Vein endothelial cell (primary cell): ENCODE measurements at places on chromosomes 7 and 10. TPM values are rescaled to one million over a fixed set of nuclear protein-coding genes. Genes with fewer than 3 reads are reported as not detected.

Gene IDI2
- total RNA-seq: not detected in 2 replicates

Gene DRGX
- not detected in 2 replicates for total RNA-seq

Gene ARL4A
- 88.7 and 113 TPM in 2 replicates for total RNA-seq

Gene AGMO
- 10.8 and 11.8 TPM in 2 replicates for total RNA-seq

Gene TUBAL3
- total RNA-seq: 1.1 and 1.3 TPM in 2 replicates

Gene AKR1D1
- total RNA-seq: not detected in 2 replicates

Gene SDK1
- 0.19 and 0.65 TPM in 2 replicates for total RNA-seq

Gene HOXA5
- total RNA-seq: 5.9 and 13.6 TPM in 2 replicates

Gene NEURL1
- total RNA-seq: under 0.01 and 0.33 TPM in 2 replicates

Gene SPDYE6
- 0.33 TPM in 1 of 2 replicates, not detected in the other for total RNA-seq

Gene COL28A1
- total RNA-seq: not detected in 2 replicates

Gene TMEM176B
- total RNA-seq: not detected in 2 replicates

Gene PRKCQ
- under 0.01 TPM in 1 of 2 replicates, not detected in the other for total RNA-seq

Gene PTPRZ1
- total RNA-seq: not detected in 2 replicates

Gene PITX3
- not detected in 2 replicates for total RNA-seq

Gene MYPN
- total RNA-seq: under 0.01 and 0.29 TPM in 2 replicates

Gene FRA10AC1
- 8.2 and 9.4 TPM in 2 replicates for total RNA-seq

Gene FAM25A
- not detected in 2 replicates for total RNA-seq

Gene TRIL
- total RNA-seq: 1.8 and 4.2 TPM in 2 replicates

Gene HMX2
- total RNA-seq: not detected in 2 replicates

Gene LMOD2
- total RNA-seq: not detected in 2 replicates

Gene CABCOCO1
- total RNA-seq: 0.76 and 1.6 TPM in 2 replicates

Gene CYP2E1
- 0.76 and 1.3 TPM in 2 replicates for total RNA-seq

Gene NUDT13
- total RNA-seq: 1.3 and 2.0 TPM in 2 replicates

Gene CPXM2
- 0.65 and 3.8 TPM in 2 replicates for total RNA-seq

Gene PLCE1
- under 0.01 and 0.10 TPM in 2 replicates for total RNA-seq

Gene TMEM225B
- not detected in 2 replicates for total RNA-seq

Gene ACTL6B
- total RNA-seq: not detected in 2 replicates

Gene ACBD7
- total RNA-seq: 0.65 and 1.9 TPM in 2 replicates

Gene PPP1R3A
- total RNA-seq: not detected in 2 replicates

Gene SPDYE9
- total RNA-seq: not detected in 2 replicates

Gene C10orf62
- total RNA-seq: 0.10 TPM in 1 of 2 replicates, not detected in the other

Gene NUTM2A
- total RNA-seq: 0.48 and 0.65 TPM in 2 replicates

Gene TSPAN14
- 135 and 150 TPM in 2 replicates for total RNA-seq

Gene FAM204A
- total RNA-seq: 59.1 and 96.4 TPM in 2 replicates

Gene ASB10
- total RNA-seq: not detected in 2 replicates

Gene SHH
- under 0.01 and 0.33 TPM in 2 replicates for total RNA-seq

Gene ANXA8
- total RNA-seq: not detected in 2 replicates

Gene PIP
- total RNA-seq: not detected in 2 replicates

Gene CNTNAP2
- total RNA-seq: not detected in 2 replicates

Gene DNAH11
- total RNA-seq: 1.3 and 5.3 TPM in 2 replicates

Gene UCN3
- not detected in 2 replicates for total RNA-seq

Gene TACC2
- 18.5 and 19.9 TPM in 2 replicates for total RNA-seq

Gene NFKB2
- total RNA-seq: 27.1 and 28.0 TPM in 2 replicates

Gene CALHM1
- not detected in 2 replicates for total RNA-seq

Gene TAS2R4
- 0.98 and 1.9 TPM in 2 replicates for total RNA-seq

Gene FXYD4
- total RNA-seq: not detected in 2 replicates

Gene PROSER2
- 10.0 and 11.8 TPM in 2 replicates for total RNA-seq

Gene NUTM2E
- total RNA-seq: 0.38 TPM in 1 of 2 replicates, not detected in the other

Gene CLRN3
- not detected in 2 replicates for total RNA-seq

Gene FGL2
- under 0.01 TPM in 1 of 2 replicates, not detected in the other for total RNA-seq

Gene FAM170B
- total RNA-seq: not detected in 2 replicates

Gene GBX1
- under 0.01 TPM in 1 of 2 replicates, not detected in the other for total RNA-seq
